ENCODE measurements at places on chromosomes 3 and 15.

DNA sequence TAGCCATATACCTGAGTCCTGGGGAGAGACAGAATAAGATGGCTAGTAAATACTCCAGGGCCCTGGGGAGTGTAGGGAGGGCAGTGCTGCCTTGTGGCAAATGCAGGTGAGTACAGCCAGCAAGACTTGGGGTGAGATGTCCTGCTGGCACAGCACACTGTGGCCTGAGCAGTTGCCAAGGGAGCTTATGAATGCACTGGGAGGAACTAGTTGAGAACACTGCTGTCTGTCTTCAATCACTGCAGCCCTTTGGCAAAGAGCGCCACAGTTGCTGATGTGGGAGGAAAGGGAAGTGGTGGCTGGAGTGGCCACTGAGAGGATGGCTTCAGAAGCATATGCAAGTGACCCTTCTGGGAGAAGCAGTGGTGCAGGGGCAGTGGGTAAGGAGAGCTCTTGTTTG lies 264.6 kb downstream of the RORA start:
- no peak for DNase-seq

- DNase-seq = no peak
These were observed 27.1 kb downstream of the DNAJC13 start for GRCh38 chr3:132444383-132444782.

- DNase-seq = no peak
These were observed 22.9 kb downstream of the MITF start for GRCh38 chr3:69761896-69762767.

GRCh38 chr15:31427411-31427810 lies 100.8 kb downstream of the KLF13 start:
- no peak for DNase-seq

- DNase-seq = no peak
These were observed 73.4 kb upstream of the PRR23C start for GRCh38 chr3:139117883-139118760.

GRCh38 chr3:128784232-128784631 lies 58.2 kb downstream of the RAB7A start:
- DNase-seq = no peak

DNA sequence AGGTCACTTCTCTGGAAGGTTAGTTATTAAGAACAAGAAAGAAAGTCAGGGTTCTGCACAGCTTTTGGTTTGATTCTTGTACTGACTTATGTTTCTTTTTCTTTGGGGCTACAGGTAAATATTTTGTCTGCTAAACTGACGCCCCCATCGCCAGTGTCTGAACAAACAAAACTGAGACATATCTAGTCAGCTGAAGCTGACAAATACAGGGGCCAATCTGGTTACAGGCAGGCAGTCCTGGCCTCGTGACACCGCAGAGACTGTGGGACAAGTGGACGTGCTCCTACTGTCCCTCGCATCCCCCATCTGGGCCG lies 4.6 kb upstream of the RPL14 start:
- DNase-seq = no peak

GRCh38 chr3:36302626-36303025 lies 77.7 kb upstream of the STAC start:
- DNase-seq = no peak

GRCh38 chr3:145936971-145937370 lies 224.0 kb downstream of the PLOD2 start:
- DNase-seq = no peak

DNA sequence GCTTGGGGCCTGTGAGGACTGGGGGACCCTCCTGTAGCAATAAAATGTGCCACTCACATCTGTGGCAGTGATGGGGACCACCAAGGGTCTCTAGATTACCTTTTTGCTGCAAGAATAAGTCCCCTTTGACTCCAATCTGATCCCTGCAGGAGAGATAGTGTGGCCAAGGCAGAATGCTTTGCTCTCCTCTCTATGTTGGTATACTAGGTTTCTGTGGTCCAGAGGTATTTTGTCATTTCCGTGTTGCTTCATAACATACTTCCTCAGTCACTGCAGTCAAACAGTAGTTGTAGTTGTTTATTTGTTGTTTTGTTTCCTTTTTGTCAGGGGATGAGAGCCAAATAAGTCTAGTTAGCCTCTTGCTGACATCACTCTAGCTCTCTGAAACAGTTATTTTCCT lies 13.1 kb upstream of the NAALADL2 start:
- DNase-seq = no peak

DNA sequence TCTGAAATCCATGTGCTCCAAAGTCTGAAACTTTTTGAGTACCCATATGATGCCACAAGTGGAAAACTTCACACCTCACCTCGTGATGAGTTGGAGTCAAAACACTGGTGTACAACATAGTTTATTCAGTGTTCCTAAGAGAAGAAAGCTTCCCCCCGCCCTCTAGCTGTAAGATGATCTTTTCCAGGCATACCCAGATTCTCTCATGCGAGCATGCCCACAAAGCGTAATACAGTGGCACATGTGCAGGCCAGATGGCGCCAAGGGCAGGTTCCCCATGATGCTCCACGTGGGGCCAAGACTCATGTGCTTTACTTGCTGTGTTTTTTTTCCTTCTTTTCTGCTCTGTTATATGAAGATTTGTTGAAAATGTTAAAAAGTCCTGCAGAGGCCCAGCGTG lies 104.9 kb upstream of the LRRFIP2 start:
- DNase-seq = no peak

GRCh38 chr3:85670634-85671205 lies 711.9 kb downstream of the CADM2 start:
- no peak for DNase-seq
